Thyroid gland (tissue), 4 donors: ENCODE measurements at places on chromosomes 1 and 21. TPM values are rescaled to one million over a fixed set of nuclear protein-coding genes. Genes with fewer than 3 reads are reported as not detected.
A peak's percentile ranks its signal among the peaks of the same experiment; 100 is the strongest.

DNA sequence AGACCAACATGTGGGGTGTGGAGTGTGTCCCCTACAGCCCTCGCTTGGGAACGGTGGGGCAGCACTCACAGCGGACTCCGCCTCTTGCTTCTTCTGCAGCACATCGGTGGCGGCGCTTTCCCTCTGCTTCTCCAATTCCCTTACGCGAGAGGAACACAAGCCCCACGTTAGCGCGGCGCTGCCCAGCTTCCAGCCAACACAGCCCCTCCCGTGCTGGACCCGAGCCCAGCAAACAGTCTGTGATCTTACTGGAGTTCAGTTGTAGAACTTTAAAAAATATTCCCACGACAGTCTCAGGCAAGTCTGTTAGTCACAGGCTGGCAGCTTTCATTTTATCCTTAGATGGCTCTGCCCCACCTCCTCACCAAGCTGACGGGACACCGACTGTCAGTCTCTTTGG, 13.6 kb downstream of the THAP3 start:
- peak; percentile 35 for DNase-seq
- peaks cover 28% of the 10 kb centered on the region for H3K36me3 ChIP-seq
- no peak overlapping the region for H3K4me3 ChIP-seq
- peaks cover 9% of the 10 kb centered on the region for H3K4me1 ChIP-seq

Gene KRTAP21-2
- total RNA-seq, result not detected

Gene SHE
- total RNA-seq, result 35.8 TPM

Gene COL6A2
- 191 TPM for total RNA-seq

DNA sequence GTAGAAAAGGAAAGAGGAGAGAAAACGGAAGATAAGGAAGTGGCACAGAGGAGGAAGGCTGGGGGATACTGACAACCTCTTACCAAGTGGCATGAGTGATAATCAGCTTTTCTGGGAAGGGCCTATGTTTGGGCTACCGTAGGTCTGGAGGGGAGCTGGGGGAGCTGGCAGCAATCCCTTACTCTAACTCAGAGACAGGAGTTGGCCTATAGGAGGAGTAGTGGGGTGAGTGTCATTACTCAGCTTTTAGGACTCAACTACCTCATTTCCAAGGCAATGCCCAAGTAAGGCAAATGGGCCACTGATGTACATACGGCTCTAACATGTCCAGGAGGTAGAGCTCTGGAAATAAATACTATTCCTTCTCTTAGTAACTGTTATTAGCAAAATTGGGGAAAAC, 48.7 kb upstream of the DMRTA2 start:
- H3K36me3 ChIP-seq, result peaks cover 5% of the 10 kb centered on the region
- no peaks in the 10 kb centered on the region for H3K4me1 ChIP-seq

- H3K4me3 ChIP-seq, result no peak overlapping the region
- no peaks in the 10 kb centered on the region for H3K27me3 ChIP-seq
- DNase-seq, result no peak
- H3K36me3 ChIP-seq, result no peaks in the 10 kb centered on the region
- H3K27ac ChIP-seq, result no peak overlapping the region
- H3K4me1 ChIP-seq, result no peaks in the 10 kb centered on the region
These were observed 13.1 kb upstream of the BCL9 start for GRCh38 chr1:147527941-147528936.

GRCh38 chr1:212975111-212975918, 25.0 kb downstream of the VASH2 start:
- no peaks in the 10 kb centered on the region for H3K27me3 ChIP-seq
- no peak overlapping the region for H3K27ac ChIP-seq
- H3K4me1 ChIP-seq, result peaks cover 23% of the 10 kb centered on the region
- H3K36me3 ChIP-seq, result no peaks in the 10 kb centered on the region
- no peak overlapping the region for H3K4me3 ChIP-seq
- no peak for DNase-seq

- H3K27ac ChIP-seq, result no peak overlapping the region
- H3K36me3 ChIP-seq, result no peaks in the 10 kb centered on the region
- no peaks in the 10 kb centered on the region for H3K4me1 ChIP-seq
- H3K27me3 ChIP-seq, result no peaks in the 10 kb centered on the region
These were observed 9.0 kb downstream of the UMODL1 start for GRCh38 chr21:42079939-42080787.

Gene NEGR1
- total RNA-seq, result 4.1 TPM

DNA sequence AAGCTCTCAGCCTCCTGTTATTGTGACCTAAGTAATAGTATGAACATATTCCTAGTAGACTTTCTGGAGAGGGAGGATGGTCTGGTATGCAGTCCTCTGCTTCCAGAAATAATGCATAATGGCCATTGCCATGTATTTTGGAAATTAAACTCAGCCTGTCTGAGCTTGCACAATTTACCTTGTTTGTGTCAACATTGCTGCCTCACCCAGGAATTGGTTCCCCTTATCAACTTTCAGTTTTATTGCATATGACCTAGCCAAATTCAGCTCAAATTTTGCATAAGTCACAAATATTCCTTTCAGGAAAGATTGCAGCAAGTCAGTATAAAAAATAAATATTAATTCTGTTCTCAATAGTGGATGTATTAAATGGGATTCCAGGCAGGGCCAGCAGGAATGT, 101.9 kb upstream of the SLC5A9 start:
- H3K36me3 ChIP-seq, result no peaks in the 10 kb centered on the region
- no peak overlapping the region for H3K27ac ChIP-seq

DNA sequence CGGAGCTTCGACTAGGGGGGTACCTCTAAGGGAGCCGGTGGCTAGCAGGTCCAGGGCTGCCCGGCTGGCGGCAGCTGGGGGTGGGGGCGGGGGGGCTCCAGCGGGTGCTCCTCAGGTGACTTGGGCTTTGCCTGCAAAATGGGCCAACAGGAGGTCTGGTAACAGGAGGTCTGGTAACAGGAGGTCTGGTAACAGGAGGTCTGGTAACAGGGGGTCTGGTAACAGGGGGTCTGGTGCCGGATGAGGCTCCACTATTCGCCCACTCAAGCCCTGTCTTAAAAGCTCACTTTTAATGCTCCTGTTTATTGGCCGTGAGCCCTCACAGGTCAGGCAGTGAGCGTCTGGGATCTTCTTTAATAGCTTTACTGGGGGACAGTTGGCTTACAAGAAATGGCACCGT, 40.4 kb upstream of the ACTRT2 start:
- H3K27ac ChIP-seq, result no peak overlapping the region
- no peak for DNase-seq
- no peak overlapping the region for H3K4me3 ChIP-seq

DNA sequence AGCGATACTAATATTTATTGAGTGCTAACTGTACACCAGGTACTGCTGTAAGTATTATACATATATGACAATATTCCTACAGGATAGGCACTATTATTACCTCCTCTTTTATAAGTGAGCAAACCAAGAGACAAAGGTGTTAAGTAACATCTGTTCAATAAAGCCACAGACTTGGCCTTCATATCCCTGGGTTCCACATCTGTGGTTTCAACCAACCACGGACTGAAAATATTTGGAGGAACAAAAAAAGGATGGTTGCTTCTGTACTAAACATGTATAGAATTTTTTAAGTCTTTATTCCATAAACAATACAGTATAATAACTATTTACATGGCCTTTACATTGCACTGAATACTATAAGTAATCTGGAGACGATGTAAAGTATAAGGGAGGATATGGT, 95.1 kb downstream of the RERE start:
- no peaks in the 10 kb centered on the region for H3K36me3 ChIP-seq
- H3K27ac ChIP-seq, result no peak overlapping the region
- H3K4me1 ChIP-seq, result peaks cover 20% of the 10 kb centered on the region
- no peak overlapping the region for H3K4me3 ChIP-seq
- no peak for DNase-seq
